ENCODE measurements at places on chromosomes 12 and 14. TPM values are rescaled to one million over a fixed set of nuclear protein-coding genes. Genes with fewer than 3 reads are reported as not detected.

The SERPINA5 gene
- 12.9 TPM for polyA plus RNA-seq

The FITM1 gene
- polyA plus RNA-seq: 1.6 TPM

The BDKRB1 gene
- polyA plus RNA-seq: 0.23 TPM

The IAPP gene
- polyA plus RNA-seq: not detected

The DEPDC4 gene
- polyA plus RNA-seq: 5.4 TPM

The SYT1 gene
- polyA plus RNA-seq: 22.0 TPM

The KCNK10 gene
- polyA plus RNA-seq: 0.41 TPM

The CHGA gene
- 0.14 TPM for polyA plus RNA-seq

The FGF6 gene
- polyA plus RNA-seq: not detected

The EPYC gene
- not detected for polyA plus RNA-seq

The SLC25A21 gene
- 3.5 TPM for polyA plus RNA-seq

The LMO3 gene
- 1.5 TPM for polyA plus RNA-seq

The DEGS2 gene
- polyA plus RNA-seq: 7.7 TPM

The CYP27B1 gene
- polyA plus RNA-seq: 1.2 TPM

- DNase-seq: no peak
These were observed 60.9 kb downstream of the MYF5 start for GRCh38 chr12:80777587-80777986.

- no peak for DNase-seq
These were observed 366.5 kb downstream of the ALG10 start for GRCh38 chr12:34388636-34389377.

GRCh38 chr12:94080341-94081009 is 67.9 kb upstream of the PLXNC1 start:
- no peak for DNase-seq

GRCh38 chr12:121957861-121958515 is 39.6 kb downstream of the CFAP251 start:
- no peak for DNase-seq

GRCh38 chr12:44873898-44874297 is 2.2 kb downstream of the NELL2 start:
- no peak for DNase-seq

DNA sequence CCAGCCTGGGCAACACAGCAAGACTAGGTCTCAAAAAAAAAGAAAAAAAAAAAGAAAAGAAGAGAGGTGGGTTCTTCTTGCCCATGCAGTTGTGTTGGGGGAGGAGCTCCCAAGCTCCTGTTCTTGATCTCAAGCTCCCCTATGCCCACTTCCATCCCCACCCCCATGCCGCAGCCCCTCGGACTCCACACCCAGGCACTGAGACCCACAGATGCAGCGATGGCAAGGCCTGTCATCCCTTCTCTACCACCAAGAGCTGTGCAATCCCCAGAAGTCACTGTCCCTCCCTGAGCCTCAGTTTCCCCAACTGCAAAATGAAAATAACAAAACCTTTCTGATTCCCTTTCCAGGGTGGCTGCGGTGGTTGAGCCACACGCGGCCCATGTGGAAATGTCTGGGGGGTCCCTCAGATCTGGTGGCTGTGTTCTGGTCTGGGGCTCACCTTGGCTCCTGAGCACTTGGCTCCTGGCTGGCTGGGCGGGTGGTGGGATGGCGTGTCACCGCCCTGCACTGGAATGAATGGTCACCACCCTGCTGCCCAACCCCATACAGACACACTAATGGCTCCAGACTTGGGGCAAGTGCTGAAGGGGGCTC is 22.6 kb upstream of the KIF26A start:
- no peak for DNase-seq

- DNase-seq: no peak
These were observed 35.3 kb downstream of the MIPOL1 start for GRCh38 chr14:37232907-37233481.

DNA sequence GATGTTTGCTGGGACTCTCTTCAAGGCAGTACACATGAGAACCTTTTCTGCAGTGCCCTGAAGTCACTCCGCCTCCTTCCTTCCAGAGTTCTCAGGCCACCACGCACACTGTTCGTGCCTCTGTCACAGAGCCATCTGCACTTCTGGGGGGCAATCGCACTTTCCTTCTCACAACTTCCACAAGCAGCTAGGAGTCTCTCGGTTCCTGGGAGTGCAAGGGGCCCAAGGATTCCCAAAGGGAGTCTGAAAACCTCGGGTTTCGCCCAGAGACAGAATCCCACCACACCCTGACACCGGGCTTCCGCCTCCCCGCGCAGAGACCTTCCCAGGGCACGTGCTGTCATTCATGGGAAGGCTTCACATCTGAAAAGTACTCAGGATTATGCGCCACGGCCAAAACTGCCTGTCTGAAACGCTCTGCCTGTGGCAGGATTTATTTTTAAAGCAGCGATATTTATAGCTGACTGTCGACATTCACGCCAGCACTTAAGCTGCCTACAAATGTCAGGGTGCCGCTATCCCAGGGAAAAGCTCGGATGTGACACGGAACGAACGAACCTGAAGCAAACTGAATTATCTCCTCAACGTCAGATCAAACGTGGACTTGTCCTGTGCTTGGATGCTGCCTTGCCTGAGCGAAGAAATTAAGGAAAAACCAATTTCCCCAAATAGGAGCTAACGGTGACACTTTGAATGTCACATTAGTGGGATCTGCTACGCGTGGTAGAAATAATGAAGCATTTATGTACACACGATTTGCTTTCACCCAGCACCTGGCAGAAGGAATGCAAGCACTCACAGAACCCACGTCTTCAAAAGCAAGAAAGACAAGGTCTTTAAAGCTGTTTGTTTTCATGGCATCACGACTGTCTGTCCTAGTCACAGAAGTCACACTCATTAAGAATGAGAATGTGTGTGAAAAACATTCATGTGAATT is 154.0 kb downstream of the PIWIL1 start:
- no peak for DNase-seq

GRCh38 chr14:71701990-71702389 is 230.2 kb upstream of the RGS6 start:
- DNase-seq: no peak

DNA sequence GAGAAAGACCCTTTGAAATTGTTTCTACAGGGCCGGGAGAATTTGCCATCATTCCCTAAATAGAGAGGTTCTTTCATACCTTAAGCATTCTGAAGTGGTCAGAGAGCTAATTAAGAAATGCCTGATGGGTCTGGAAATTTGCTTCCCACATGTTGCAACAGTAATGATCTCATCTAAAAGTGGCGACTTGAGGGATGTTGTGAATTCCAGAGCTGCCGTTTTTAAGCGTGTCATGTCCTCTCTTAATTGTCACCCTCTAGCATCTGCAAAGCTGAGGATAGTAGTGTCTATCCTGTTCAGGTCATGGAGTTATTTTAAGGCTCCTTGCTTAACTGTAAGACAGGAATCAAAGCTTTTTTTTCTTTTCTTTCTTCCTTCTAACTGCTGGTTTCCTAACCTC is 60.4 kb downstream of the FOS start:
- no peak for DNase-seq

- DNase-seq: no peak
These were observed 84.3 kb upstream of the TTC7B start for GRCh38 chr14:90900476-90901083.

- no peak for DNase-seq
These were observed 102.2 kb downstream of the TMX1 start for GRCh38 chr14:51342226-51342625.

DNA sequence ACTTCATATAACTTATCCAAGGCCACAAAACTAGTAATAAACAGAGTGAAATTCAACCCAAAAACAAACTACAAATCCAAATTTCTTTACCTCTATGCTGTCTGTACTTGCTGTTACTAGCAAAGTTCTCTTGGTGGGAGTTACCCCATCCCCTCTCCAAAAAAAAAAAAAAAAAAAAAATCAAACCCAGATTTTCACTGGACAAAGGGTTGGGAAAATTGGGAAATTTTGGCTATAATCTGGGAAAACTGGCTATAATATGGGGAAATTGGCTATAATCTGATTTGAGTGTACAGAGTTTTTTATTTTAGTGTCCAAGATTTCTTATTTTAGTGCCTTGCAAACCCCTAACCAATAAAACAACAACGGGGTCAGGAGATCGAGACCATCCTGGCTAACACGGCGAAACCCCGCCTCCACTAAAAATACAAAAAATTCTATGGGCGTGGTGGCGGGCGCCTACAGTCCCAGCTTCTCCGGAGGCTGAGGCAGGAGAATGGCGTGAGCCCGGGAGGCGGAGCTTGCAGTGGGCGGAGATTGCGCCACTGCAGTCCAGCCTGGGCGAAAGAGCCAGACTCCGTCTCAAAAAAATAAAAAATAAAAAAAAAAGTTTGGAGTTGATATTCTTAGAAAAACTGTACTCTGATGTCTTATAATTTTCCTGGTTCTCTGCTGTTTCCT is 148.4 kb downstream of the CHST11 start:
- DNase-seq: no peak

DNA sequence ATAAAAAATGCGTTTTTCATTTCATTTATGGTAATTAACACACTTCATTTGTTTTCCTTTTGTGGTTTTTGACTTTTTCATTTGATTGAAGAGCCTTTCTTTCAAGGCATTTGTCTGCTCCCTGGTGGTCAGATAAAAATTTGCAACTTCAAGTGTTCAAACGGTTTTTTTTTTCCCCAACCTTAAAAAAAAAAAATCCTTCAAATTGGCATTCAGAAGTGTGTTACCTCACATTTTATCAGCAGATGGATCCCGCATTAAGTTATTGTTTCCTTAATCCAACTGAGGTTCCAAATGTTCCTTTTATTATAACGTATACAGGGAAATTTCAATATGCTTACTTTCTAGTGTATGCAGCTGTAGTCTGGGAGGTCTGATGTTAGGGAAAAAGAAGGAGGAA is 47.2 kb downstream of the MYF5 start:
- peak; percentile 28 for DNase-seq

DNA sequence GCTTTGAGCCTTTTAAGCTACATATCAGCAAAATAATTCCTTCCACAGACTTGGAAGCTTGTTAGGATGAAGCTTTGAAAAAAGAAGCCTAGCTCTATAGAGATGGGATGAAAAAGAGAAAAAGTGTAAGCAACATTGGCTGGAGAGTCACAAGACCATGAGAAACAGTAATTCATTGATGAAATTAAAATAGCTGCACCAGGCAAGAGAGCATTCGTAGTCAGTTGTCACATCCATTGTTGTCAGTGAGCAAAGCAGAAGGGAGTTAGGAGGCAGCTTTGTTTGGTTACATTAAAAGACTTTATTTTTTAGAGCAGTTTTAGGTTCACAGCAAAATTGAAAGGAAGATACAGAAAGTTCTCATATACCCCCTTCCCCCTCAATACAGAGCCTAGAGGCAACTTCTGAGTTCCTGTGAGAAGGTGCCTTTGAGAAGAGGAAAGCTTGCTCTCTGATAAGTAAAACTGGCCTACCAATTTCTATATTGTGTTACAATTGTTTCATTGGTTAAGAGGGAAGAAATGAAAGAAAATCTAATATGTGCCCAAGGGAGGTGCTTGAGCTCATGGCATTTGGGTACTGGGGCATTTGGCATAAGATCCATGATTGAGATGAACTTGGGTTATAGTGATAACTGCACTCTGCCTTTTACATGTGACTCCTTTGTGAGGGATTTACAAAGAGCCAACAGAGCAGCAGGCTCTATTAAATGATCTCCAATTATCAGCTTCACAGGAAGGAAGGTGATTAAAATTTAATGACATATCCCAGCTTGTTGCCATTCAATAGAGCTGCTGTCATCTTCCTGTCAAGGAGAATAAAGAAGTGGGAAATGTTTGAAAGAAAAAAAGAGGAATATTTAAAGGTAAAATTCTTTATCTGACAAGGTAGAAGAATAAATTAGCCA is 361.3 kb upstream of the TMTC1 start:
- DNase-seq: no peak

DNA sequence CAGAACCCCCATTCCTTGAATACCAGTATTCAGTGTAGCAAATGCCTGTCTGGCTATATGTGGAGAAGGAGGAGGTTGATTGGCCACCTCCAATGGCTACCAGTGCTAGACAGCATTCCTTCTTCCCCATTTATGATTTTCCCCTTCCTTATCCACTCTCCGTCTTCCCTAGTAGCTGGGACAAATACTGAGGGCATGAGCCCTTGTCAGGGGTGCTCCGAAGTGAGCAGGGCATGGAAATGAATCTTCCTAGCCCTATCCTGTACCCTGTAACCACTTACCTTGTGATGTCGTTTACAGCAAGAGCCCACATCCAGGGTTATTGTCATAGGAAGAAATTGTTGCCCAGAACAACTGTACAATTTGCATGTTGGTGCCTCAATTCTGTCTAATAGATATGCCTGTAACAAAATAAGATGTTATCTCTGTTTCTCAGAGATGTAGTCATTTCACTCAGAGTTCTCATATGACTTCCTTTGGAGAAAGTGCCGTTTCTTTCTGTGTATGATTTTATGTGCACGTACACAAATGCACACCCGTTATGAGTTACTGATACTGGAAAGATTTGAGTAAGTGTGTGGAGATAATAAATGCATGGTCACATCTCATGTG is 423.7 kb downstream of the EGLN3 start:
- DNase-seq: no peak

GRCh38 chr14:24404814-24405213 is 6.0 kb downstream of the NYNRIN start:
- DNase-seq: no peak

DNA sequence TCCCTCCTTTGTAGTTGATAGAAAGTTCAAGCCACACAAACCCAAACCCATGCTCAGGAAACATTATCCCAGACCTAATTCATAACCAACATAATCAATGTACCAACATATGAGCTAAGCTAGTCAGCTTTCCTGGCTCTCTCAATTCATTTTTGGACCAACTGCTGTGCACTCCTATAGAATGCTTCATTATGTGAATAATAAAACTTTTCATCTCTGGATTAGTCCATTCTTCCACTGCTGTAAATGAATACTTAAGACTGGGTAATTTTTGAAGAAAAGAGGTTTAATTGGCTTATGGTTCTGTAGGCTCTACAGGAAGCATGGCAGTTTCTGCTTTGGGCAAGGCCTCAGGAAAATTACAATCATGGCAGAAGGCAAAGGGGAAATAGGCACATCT is 651.9 kb downstream of the RERGL start:
- no peak for DNase-seq

GRCh38 chr14:82094829-82095345 is 561.2 kb upstream of the SEL1L start:
- no peak for DNase-seq

DNA sequence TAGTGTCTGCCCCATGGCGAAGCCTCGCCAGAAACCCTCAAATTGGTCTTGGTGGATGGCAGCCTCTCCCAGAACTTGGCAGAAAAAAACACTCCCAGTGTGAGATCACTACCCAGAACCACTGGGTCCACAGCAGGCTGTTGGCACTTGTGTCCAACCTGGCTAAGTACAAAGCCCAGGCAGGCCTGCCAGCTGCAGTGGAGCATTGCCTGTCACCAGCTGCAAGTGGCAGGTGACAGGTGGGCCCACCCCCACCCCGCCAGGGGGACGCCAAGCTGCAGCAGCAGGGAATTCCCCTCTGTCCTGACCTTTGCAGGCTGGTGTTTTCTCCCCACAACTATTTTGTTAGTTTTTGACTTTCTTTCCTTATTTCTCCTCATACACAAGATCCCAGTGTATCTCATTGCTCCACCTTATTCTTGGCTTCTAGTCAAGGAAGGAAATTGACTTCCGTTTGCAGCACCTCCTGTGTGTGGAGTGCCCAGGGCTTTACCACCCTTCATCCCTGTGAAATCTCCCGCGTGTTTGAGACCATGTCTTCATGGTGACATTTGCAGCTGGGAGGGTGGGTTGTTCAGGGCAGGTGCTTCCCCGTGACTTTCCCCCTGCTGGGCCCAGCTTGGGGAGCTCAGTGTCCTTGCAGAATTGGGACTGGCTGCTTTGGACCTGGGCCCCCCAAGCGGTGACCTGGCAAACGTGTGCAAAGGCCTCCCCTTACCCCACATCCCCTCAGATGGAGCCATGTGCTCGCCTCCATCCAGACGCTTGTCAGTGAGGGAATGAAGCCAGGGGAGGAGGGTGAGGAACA is 73.8 kb upstream of the RIN3 start:
- no peak for DNase-seq

GRCh38 chr14:38873941-38874612 is 229.0 kb downstream of the SEC23A start:
- DNase-seq: no peak
